ENCODE measurements at places on chromosomes 12 and 14.

DNA sequence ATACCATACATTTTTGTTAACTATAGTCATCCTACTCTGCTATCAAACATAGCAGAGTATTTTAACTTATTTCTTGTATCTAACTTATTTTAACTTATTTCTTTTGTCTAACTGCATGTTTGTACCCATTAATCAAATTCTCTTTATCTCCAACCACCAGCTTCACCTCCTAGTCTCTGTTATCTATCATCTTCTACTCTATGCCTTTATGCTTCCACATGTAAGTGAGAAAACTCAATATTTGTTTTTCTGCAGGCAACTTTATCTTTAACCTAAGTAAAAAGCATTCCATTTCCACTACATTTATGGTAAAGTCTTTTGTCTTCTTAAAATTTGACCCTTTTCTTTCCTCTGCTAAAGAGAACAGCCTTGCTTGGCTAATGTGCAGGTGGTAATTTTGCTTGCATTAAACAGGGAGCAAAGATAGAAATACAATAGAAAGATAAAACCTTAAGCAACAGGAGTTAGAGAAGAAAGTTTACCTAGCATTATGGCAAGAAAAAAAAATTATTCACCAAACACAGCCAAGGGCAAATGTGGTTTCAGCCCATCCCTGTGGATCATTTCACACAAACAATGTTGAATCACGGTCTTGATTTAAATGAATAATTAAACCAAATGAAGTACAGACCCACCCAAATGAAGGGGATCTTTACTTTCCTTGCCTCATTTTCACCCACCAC is 110.9 kb upstream of the TSPAN8 start:
- DNase-seq = no peak

DNA sequence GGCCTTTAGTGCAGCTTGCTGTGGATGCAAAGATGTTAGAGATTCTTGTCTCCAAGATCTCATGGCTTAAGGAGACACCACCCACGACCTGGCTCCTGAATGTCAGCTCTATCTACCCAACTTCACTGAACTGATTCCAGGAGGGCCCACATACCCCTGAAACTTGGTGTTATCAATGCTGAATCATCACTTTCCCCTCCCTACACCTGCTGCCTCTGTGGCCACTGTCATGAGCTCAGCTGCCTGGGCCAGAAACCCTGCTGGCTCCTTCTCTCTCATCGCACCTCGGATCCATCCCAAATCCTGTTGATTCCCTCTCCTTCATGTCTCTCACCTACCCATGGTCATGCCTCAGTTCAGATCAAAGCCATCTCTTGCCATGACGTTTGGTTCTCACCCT is 15.1 kb upstream of the LHX5 start:
- no peak for DNase-seq

- peak; percentile 25 for DNase-seq
Observed at GRCh38 chr12:67698672-67699581, 50.4 kb downstream of the DYRK2 start.

- DNase-seq = peak; percentile 49
Observed at GRCh38 chr14:24307575-24308341, at the start of gene CIDEB. TSS of gene CIDEB (minus strand) at chr14:24307977. CDS start at chr14:24307858, 119 bp downstream.

DNA sequence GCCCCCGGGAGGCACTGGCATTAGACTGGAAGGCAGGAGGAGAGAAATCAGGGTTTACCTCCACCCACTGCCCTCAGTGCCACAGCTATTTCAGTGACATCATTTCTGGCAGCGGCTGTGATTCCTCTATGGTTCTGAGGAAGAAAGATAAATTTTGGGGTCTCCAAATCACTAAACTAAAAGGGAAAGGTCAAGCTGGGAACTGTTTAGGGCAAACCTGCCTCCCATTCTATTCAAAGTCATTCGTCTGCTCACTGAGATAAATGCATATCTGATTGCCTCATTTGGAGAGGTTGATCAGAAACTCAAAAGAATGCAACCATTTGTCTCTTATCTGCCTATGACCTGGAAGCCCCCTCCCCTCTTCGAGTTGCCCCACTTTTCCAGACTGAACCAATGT is 14.0 kb upstream of the CRY1 start:
- no peak for DNase-seq

- no peak for DNase-seq
Observed at GRCh38 chr14:64614166-64614565, 64.4 kb downstream of the PPP1R36 start.

Measured in GM12891 (cell line).